Uterus (tissue), 4 donors: ENCODE measurements at places on chromosomes 11 and 22.

GRCh38 chr11:115498354-115498753 lies 5.9 kb downstream of the CADM1 start:
- H3K4me1 ChIP-seq, result peaks cover 7% of the 10 kb centered on the region
- no peak overlapping the region for H3K4me3 ChIP-seq
- DNase-seq, result no peak
- H3K36me3 ChIP-seq, result no peaks in the 10 kb centered on the region

DNA sequence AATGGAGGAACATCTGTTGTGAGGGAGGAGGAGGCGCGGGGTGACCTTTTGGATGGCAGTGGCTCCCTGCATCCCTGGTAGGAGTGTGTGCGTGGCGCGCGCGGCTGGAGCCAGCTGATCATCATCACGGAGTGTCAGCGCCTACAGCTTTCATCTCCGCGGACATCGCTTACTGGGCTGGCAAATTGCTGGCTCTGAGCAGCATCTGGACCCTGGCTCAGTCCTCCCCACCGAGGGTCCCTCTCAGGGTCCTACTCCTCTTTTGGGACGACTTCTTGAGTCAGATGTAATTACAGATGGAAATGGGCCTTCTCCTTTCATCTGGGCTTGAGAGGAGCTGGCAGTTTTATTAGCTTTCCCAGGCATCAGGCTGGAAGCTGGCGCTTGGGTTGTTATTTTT lies 85.3 kb downstream of the CACNA1I start:
- no peaks in the 10 kb centered on the region for H3K4me1 ChIP-seq
- H3K27me3 ChIP-seq, result peaks cover 9% of the 10 kb centered on the region
- H3K27ac ChIP-seq, result no peak overlapping the region
- no peak overlapping the region for H3K4me3 ChIP-seq
- DNase-seq, result no peak

GRCh38 chr11:72144807-72145565 lies 9.5 kb downstream of the FOLR3 start:
- no peaks in the 10 kb centered on the region for H3K36me3 ChIP-seq
- H3K27me3 ChIP-seq, result no peaks in the 10 kb centered on the region
- H3K27ac ChIP-seq, result no peak overlapping the region
- DNase-seq, result no peak
- no peaks in the 10 kb centered on the region for H3K4me1 ChIP-seq

DNA sequence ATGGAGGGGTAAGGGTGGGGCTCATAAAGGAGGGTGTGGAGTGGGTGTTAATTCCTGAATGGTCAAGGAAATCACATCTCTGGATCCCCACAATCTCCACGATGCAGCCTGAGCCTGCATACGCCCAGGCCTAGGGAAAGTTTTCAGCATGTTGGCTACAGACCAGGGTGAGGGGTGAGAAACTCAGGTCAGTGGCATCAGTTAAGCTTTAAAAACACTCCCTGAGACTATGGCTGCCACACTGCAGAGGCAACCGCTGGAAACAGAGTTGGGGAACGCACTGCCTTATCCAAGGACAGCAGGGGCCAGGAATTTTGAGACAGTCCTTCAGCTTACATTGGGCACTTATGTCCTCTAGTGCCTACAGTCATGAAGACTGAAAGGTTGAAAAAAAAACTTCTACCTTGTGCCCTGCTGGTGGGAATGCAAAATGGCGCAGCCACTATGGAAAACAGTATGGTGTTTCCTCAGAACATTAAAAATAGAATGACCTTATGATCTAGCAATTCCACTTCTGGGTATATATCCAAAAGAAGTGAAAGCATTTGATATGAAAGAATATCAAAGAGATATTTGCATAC lies 19.7 kb downstream of the DKK3 start:
- H3K27me3 ChIP-seq, result no peaks in the 10 kb centered on the region
- H3K4me3 ChIP-seq, result no peak overlapping the region
- no peak for DNase-seq
- no peaks in the 10 kb centered on the region for H3K4me1 ChIP-seq

DNA sequence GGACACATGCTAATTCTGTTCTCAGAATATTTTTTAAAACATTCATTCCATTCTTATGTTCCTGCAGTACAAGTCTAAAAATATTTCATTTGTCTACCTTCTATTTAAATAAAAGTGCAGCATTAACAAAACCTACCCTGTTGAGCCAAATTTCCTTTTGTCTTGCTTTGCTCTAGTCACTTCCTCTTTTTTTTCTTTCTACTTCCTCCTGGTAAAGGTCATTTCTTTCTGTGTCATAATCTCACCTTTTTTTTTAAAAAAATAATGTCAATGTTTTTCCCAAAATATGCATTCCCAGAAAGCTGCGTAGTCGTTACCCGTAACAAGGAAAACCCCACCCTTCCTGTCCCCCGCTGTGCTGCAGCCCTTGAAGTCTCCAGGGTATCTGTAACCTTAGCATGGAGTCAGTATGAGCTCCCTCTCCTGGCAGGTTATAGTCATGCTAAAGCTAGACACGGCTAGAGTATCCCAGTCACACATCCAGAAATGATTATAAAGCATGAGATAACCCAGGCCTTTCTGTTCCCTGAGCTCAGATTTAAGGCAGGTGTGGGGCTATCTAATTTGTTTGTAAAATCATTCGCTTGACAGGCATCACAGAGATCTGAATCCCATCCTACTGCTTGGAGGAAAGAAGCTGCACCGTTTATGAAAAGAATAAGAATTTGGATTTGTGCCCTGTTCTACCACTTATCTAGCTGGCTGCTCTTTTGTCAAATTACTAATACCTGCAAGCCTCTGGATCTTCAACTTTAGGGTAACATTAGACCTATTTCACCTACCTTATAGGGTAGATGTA lies 51.1 kb upstream of the EED start:
- no peak overlapping the region for H3K4me3 ChIP-seq
- no peaks in the 10 kb centered on the region for H3K36me3 ChIP-seq
- H3K27me3 ChIP-seq, result no peaks in the 10 kb centered on the region

DNA sequence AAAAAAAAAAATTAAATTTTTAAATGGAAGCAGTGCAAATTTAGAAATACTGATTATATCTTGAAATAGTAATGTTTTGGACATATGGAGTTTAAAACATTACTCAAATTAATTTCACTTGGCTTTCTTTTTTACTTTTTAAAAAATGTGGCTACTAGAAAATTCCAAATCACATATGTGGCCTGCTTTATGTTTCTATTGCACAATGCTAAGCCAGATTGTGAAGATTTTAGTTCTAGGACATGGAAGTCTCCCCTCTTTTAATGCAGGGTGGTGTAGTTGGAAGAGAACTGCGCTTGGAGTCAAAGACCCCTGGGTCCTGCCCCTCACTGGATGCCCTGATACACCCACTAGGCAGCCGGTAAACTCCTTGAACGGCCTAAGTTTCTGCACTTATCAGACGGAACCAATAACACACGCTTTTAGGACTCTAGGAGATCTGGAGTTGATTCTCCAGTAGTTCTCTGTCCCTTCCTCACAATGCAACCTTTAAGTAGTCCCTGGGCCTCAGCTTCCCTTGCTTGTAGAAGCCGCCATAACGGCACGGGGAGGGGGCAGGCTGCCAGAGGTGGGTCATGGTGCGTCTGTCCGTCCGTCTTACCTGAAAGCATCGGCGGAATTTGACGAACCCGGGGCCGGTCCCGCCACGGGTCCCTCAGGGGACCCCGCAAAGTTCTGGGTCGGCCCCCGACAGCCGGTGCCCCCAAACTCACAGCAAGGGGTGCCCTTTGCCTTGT lies 505 bp downstream of the FAM227A start:
- no peaks in the 10 kb centered on the region for H3K27me3 ChIP-seq
- peak overlapping the region; percentile 90 for H3K4me3 ChIP-seq
- no peaks in the 10 kb centered on the region for H3K4me1 ChIP-seq
- DNase-seq, result peak; percentile 32
- no peaks in the 10 kb centered on the region for H3K36me3 ChIP-seq
